ENCODE measurements at places on chromosomes 6 and 20.

- DNase-seq = no peak
Measured at GRCh38 chr6:70860045-70860444, 96.8 kb downstream of the B3GAT2 start.

DNA sequence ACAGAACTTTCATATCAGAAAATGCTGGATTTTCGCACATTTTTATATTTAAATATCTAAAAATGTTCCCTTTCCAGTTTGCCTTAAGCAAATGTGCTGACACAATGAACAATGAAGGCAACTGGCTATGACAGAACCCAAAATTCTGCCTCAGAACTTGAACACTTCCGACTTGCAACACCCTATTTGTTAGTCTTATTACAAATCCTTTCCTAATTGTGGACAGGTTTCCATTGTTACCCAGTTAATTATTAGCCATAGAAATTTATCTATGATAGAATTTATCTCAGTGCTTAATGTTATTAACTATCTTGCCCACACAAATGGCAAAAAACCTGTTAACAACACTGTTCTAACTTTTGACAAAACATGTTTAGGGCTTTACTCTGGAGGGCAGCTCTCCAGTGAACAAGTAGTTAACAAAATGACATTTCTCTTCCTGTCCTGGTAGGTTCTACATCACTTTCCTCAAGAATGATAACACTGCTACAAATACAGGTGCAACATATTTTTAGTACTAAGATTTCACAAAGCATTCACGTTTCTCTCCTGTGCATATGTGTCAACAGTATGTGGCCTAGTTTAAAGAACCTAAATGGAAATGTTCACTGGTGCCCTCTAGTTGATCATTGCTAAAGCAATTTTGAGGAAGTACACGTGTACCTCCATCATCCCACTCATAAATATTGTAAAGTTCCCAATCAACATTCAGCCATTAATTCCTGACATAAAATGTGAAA lies 58.4 kb downstream of the HIVEP2 start:
- no peak for DNase-seq

GRCh38 chr20:37901654-37902503 lies 1.0 kb upstream of the VSTM2L start:
- no peak for DNase-seq

- DNase-seq = no peak
Measured at GRCh38 chr20:20628314-20628713, 84.1 kb downstream of the RALGAPA2 start.

- peak; percentile 51 for DNase-seq
Measured at GRCh38 chr6:9503111-9503761, 911.6 kb downstream of the TFAP2A start.

GRCh38 chr6:134846031-134846430 lies 103.9 kb downstream of the ALDH8A1 start:
- DNase-seq = no peak

DNA sequence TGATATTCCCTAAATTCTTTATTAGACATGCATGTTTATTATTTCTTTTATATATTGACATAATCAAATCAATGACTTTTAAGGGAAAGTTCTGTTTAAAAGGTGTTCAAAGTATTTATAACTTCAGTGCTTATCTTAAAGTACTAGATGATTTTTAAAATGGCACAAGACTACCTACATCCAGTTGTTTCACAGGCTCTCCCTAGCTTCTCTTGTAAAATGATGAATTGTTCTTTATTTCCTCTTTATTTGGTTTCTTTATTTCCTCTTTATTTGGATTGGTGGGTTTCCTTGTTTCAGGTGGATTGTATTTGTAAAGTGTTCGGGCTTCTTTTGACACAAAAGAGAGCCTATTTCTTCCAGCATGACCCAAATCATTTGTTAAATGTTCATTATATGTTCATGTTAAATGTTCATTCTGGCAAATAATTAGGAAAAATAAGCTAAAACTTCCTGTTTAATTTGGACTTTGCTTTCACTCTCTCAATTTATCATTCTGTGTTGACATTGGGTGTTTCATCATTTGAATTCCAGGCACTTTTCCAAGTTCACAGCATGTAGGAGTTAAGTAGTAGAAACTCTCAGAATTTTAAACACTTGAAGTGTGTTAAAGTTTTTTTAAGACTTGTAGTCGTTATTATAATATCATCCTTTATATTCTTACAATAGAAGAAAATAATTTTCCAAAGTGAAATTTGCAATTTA lies 24.6 kb downstream of the MLIP start:
- no peak for DNase-seq

GRCh38 chr20:48191200-48191599 lies 405.9 kb upstream of the SULF2 start:
- no peak for DNase-seq

- no peak for DNase-seq
Measured at GRCh38 chr20:62797671-62798532, 1.6 kb downstream of the MRGBP start.

DNA sequence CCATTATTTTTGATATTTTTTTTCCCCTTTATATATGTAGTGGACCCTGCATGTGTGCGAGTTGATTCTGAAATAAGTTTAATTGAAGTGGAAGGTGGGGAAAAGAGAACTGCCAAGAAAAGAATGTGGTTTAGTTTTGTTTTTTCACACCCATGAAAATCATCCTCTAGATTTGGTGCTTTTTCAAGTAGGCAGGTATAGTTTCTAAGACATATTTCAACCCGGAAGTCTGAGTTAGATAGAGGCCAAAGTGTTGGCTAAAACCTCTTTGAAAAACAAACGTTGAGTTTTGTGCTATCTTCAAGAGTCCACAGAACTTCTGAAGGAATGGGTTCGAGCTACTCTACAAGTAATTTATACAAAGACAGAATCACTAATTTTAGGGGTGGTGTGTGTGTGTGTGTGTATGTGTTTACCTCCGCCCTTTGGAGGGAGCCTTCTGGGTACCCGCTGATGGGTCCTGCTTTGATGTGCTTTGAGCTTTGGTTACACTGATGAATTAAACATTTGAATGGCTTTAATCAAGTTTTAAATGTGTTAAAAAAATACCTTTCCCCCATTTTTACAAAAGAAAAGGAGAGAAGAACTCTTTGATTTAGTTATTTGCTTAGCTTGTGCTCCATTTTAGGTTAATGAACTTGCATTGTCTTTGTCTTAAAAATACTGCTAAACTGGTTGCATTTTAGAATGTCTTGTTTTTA lies 2.5 kb downstream of the RREB1 start:
- no peak for DNase-seq

DNA sequence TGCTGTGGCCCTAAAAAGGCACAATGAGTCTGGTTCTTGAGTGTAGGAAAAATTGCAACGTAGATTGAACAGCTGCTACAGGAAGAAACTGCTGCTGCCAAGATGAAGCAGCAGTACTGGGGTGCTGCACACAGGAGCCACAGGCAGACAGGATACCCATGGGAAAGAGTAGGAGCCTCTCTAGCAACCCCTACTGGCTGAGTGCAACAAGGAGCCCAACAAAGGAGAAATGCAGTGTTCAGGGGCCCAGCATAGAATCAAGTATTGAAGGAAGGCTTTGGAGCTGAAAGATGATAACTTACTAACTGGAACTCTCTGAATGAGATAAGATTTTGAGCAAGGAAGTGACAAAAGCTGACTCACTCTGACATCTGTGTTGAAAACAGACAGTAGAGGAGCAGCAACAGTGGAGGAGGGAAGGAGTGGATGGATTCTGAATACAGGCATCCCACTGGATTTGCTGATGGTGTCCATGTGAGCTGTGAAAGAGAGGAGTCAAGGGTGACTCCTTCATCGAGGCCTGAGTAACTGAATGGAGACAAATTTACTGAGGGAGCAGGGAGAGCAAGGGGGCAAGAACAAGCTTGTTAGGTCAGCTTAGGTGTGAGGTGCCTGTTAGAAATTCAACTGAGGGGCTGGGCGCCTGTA lies 534.7 kb upstream of the JARID2 start:
- DNase-seq = peak; percentile 65

DNA sequence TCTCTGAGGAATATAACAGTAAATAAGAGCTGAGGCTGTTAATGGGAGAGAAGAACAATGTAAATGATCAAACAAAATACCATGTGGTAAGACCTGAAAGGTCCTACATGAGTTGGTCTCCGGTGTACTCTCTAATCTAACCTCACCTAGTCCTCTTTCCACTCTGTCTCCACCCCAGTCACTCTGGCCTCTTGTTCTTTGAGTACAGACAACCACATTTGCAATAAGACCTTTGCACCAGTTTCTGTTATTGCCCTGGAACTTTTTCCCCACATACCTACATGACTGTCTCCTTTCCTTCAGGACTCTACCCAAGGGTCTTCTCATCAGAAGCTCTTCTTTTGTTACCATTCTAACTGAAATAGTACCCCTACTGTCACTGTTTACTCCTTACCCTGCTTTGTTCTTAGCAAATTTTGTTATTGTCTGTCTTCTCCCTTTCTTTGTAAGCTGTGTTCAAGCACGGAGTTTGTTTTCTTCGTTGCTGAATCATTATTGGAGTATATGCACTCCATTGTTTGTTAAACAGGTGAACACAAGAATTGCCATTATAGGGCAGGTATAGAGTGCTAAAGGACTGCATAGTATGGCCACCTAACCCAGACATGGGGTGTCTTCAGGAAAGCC lies 37.3 kb downstream of the MAPK14 start:
- no peak for DNase-seq

GRCh38 chr20:54170963-54171362 lies 2.8 kb downstream of the CYP24A1 start:
- no peak for DNase-seq

GRCh38 chr6:124203101-124203811 lies 399.6 kb downstream of the NKAIN2 start:
- DNase-seq = no peak

GRCh38 chr20:43948455-43948854 lies 33.8 kb downstream of the TOX2 start:
- no peak for DNase-seq

DNA sequence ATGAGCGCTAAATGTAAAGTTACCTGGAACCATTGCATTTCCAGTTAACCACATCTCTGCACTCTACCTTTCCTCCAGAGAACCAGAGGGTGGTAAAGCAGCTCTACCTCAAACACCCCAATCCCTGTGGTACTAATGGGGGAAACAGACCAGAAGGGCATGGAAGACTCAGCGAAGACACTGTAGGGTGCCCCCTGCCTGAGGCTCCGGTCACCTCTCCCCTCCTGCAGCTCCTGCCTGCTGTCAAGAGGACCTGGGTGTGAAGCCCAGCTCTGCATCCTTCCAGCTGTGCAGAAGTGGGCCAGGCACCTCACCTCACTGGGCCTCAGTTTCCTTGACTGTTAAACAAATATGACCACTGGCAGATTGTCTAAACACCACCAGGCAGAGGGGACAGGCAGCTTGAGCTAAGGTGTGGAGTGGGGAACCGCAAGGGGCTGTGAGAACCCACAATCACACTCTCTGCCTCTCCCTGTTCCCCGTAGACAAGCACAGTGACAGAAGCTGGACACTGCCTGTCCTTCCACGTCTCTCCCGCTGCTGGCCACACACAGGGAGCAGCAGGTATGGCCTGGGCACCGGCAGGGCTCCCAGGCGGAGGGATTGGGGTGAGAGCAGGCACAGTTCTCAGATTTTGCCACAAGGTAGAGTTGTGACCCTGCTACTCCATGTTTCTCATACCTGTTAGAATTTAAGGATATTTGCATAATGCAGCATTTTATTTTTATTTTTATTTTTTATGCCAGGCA lies 9.1 kb upstream of the BPIFA2 start:
- DNase-seq = no peak

- no peak for DNase-seq
Measured at GRCh38 chr6:159094444-159095252, 49.9 kb upstream of the TAGAP start.

- no peak for DNase-seq
Measured at GRCh38 chr6:16572943-16573342, 188.3 kb downstream of the ATXN1 start.

DNA sequence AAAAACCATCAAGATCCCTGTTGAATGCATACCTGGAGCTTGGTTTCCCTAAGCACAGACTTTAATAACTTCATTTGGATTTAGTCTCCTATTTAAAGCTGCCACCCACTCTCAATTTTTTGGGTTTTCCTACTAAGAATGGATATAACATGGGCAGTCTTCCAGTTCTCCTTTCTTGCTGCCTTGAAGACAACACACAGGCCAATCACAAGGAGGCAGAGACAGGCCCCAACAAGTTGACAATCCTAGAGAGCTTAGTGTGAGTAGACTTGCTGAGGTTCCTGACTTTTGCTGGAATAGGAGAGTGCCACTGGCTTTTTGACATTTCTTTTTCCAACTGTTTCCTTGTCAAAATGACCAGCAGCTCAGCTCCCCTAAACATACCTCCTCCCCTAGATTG lies 112.3 kb upstream of the ESR1 start:
- DNase-seq = no peak

GRCh38 chr6:16639684-16640480 lies 121.4 kb downstream of the ATXN1 start:
- peak; percentile 66 for DNase-seq

DNA sequence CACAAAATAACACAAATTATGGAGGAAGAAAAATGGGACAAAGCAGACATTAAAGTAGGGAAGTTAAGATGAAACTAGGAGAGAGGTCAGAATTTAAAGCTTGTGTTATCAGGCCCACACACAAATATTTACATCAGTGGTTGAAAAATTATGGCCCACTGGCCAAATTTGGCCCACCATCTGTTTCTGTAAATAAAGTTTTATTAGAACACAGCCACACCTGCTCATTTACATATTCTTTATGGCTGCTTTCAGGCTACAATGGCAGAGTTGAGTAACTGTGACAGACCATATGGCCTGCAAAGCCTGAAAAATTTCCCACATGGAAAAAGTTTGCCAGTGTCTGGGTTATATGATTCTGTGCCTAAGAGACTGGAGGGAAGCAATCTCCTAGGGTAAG lies 49.0 kb downstream of the SLC22A23 start:
- no peak for DNase-seq

GRCh38 chr6:33708516-33709204 lies 2.8 kb downstream of the UQCC2 start:
- no peak for DNase-seq

GRCh38 chr20:15930311-15931305 lies 642.6 kb downstream of the KIF16B start:
- DNase-seq = peak; percentile 24

DNA sequence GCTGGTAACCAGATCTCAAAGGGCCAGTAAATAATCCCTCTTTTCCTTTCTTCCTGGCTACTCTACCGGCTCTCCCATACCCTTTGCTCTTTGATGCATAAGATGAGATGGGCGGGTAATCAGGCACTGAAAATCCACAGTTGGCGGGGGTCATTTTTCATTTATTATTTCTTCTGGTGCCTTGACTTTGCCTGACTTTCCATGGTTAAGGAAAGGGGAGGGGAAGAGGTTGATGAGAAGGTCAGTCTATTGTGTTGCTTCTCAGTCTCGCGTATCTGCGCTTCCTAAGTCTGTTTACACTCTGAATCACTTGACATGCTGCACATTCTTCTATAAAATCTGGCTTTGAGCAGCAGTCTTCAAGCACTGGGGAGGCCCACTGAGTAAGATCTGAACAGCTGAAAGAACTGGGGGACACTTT lies 121.1 kb upstream of the HDGFL1 start:
- DNase-seq = no peak

Data from GM04503 (cell line).